ENCODE measurements at places on chromosomes 12 and 14. TPM values are rescaled to one million over a fixed set of nuclear protein-coding genes. Genes with fewer than 3 reads are reported as not detected.

- DNase-seq, result no peak
- no peaks in the 10 kb centered on the region for H3K27me3 ChIP-seq
- H3K36me3 ChIP-seq, result no peaks in the 10 kb centered on the region
- H3K27ac ChIP-seq, result no peak overlapping the region
Observed at GRCh38 chr14:51302295-51303030, 62.4 kb downstream of the TMX1 start.

Gene PFDN5
- 578 TPM for total RNA-seq

- H3K27ac ChIP-seq, result peak overlapping the region; percentile 37
- DNase-seq, result no peak
- H3K36me3 ChIP-seq, result peaks cover 27% of the 10 kb centered on the region
- H3K4me3 ChIP-seq, result peak overlapping the region; percentile 7
- no peaks in the 10 kb centered on the region for H3K27me3 ChIP-seq
Observed at GRCh38 chr14:89258728-89259273, 158.2 kb downstream of the FOXN3 start.

GRCh38 chr14:55102141-55102621, 26.9 kb upstream of the LGALS3 start:
- H3K27me3 ChIP-seq, result no peaks in the 10 kb centered on the region
- peak overlapping the region; percentile 87 for H3K27ac ChIP-seq
- peak; percentile 37 for DNase-seq
- peak overlapping the region; percentile 61 for H3K4me3 ChIP-seq
- no peaks in the 10 kb centered on the region for H3K36me3 ChIP-seq
- peaks cover 55% of the 10 kb centered on the region for H3K4me1 ChIP-seq

DNA sequence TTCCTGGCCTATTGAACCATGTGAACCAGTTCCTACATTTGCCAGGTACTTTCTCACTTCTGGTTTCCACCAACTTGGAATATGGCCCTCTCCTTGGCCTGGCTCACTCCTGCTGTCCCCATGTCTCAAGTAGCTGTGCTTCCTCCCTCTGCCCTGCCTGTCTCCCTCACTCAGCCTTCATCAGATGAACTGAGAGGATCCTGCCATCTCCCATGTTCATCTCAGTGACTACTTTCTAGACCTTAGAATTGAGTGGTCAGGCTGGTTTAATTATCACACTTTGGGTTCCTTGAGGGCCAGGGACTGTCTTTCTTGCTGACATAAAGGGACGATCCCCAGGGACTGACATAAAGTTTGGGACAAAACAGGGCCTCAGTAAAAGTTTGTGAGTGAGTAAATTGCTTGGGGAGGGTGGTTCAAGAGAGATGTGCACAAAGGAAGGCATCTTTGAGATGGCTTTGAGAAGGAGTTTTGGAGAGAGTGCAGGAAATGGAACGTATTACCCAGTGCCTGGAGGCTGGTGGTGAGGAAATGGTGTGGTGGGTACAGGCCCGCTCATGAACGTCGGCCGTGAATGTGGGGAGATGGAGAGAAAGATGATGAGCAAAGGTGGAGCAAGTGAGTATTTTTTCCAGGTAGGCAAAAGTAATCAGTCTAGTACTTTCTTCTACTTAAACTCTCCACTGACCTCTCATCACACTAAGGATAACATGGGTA, 20.8 kb downstream of the DYRK2 start:
- no peak overlapping the region for H3K4me3 ChIP-seq
- H3K4me1 ChIP-seq, result peaks cover 8% of the 10 kb centered on the region
- no peak for DNase-seq
- H3K27ac ChIP-seq, result peak overlapping the region; percentile 14
- H3K36me3 ChIP-seq, result peaks cover 32% of the 10 kb centered on the region
- no peaks in the 10 kb centered on the region for H3K27me3 ChIP-seq

Gene SMOC1
- not detected for total RNA-seq

GRCh38 chr12:103839609-103840461, 1.2 kb downstream of the NT5DC3 start:
- peak overlapping the region; percentile 84 for H3K27ac ChIP-seq
- no peaks in the 10 kb centered on the region for H3K27me3 ChIP-seq
- H3K36me3 ChIP-seq, result peaks cover 5% of the 10 kb centered on the region

DNA sequence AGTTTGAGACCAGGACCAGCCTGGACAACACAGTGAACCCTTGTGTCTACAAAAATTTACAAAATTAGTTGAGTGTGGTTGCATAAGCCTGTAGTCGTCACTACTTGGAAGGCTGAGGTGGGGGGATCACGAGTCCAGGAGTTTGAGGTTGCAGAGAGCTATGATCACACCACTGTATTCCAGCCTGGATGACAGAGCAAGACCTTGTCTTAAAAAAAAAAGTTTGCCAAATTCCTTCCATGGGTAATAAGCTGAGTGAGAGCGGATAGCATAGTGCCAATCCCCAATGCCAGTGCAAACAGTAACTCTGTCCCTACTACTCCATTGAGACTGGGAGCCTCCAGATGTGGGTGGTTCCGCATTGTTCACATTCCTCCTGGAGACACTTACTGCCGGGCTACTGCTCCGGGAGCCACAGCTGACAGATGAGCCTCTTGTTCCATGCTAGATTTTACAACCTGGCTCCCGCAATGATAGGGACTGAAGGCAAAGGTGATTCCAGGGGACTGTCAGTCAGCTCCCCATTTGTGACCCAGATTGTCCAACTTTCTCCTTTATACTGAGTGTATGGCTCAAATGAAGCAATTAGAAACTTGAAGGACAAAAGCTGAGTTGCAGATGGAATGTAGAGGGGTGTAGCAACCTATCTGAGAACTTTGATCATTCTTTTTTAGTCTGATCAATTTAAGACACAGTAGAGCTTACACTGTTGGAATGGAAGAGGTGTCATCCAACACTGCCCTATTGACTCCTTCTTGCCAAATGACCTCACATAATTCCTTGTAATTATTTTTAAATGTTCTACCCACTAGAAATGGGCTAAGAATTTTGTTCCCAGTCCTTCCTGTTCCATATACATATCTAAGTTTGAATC, 13.4 kb upstream of the FRMD6 start:
- H3K4me3 ChIP-seq, result no peak overlapping the region
- no peaks in the 10 kb centered on the region for H3K4me1 ChIP-seq
- DNase-seq, result no peak
- H3K36me3 ChIP-seq, result no peaks in the 10 kb centered on the region
- no peak overlapping the region for H3K27ac ChIP-seq

GRCh38 chr12:77189901-77190416, 124.6 kb upstream of the E2F7 start:
- H3K27me3 ChIP-seq, result peaks cover 2% of the 10 kb centered on the region
- DNase-seq, result no peak
- no peaks in the 10 kb centered on the region for H3K4me1 ChIP-seq
- no peaks in the 10 kb centered on the region for H3K36me3 ChIP-seq
- no peak overlapping the region for H3K27ac ChIP-seq

GRCh38 chr14:88552876-88553275, 1.9 kb downstream of the PTPN21 start:
- no peak for DNase-seq
- peaks cover 40% of the 10 kb centered on the region for H3K27me3 ChIP-seq
- H3K4me1 ChIP-seq, result peaks cover 16% of the 10 kb centered on the region
- no peak overlapping the region for H3K27ac ChIP-seq

GRCh38 chr14:22561661-22562579, 27.1 kb downstream of the DAD1 start:
- no peaks in the 10 kb centered on the region for H3K27me3 ChIP-seq
- no peak for DNase-seq
- peaks cover 94% of the 10 kb centered on the region for H3K4me1 ChIP-seq
- H3K36me3 ChIP-seq, result peaks cover 25% of the 10 kb centered on the region

DNA sequence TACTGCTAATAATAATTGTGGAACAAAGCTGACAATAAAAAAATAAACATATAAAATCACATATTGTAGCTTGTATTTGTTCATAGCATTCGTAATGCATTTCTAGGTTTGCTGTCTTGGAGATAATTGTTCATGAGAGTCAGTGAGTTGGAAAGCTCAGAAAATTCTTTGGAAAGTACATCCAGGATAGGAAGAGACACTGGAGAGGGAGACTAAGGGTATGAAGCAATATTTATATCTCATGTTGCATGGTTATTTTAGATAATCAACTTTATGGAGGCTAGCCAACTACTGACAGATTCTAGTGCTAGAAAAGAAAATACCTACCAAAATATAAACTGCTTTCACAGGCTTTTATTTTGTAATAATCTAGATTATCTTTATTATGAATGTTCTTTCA, 1095.2 kb downstream of the FSCB start:
- no peaks in the 10 kb centered on the region for H3K27me3 ChIP-seq
- H3K36me3 ChIP-seq, result no peaks in the 10 kb centered on the region
- no peak for DNase-seq

Gene FAM181A
- not detected for total RNA-seq

Gene ZNF891
- total RNA-seq, result 4.0 TPM

DNA sequence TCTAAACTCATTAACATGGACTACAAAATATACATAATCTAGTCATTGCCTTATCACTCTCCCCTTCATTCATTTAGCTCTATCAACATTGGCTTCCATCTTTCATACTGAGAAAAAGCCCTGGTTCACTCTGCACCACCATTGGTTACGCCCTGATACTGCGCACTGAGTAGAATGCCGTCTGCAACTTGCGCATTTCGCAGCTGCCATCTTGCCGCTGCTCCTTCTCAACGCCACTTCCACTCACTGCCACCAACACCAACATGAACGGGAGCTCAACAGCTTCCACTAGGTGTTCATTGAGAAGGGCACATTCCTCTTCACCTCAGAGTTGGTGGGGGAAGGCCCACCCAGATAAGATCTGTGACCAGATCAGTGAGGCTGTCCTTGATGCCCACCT, 71.3 kb downstream of the EEA1 start:
- no peak overlapping the region for H3K4me3 ChIP-seq
- no peaks in the 10 kb centered on the region for H3K4me1 ChIP-seq
- peaks cover 61% of the 10 kb centered on the region for H3K36me3 ChIP-seq
- H3K27me3 ChIP-seq, result no peaks in the 10 kb centered on the region
- H3K27ac ChIP-seq, result no peak overlapping the region

Gene FOXN4
- total RNA-seq, result not detected

Gene CD4
- 0.22 TPM for total RNA-seq

DNA sequence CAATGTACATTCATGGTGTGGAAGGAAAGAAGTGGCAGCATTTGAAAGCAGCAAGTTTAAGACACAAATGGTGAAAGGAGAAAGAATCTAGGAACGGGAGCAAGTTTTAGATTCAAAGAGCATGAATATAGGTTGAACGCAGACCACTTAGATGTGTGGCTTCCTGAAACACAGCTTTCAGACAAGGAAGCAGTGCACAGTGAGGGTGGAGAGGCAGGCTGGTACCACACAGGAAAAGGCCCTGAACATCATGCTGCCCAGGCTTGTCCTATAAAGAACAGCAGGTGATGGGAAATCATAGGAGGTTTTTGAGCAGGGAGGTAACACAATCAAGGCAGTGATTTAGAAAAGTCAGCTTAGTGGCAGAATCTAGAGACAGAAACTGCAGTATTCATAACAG, 35.6 kb downstream of the GNS start:
- no peaks in the 10 kb centered on the region for H3K4me1 ChIP-seq
- DNase-seq, result no peak
- H3K27ac ChIP-seq, result no peak overlapping the region
- H3K27me3 ChIP-seq, result no peaks in the 10 kb centered on the region
- H3K36me3 ChIP-seq, result peaks cover 68% of the 10 kb centered on the region
- no peak overlapping the region for H3K4me3 ChIP-seq

DNA sequence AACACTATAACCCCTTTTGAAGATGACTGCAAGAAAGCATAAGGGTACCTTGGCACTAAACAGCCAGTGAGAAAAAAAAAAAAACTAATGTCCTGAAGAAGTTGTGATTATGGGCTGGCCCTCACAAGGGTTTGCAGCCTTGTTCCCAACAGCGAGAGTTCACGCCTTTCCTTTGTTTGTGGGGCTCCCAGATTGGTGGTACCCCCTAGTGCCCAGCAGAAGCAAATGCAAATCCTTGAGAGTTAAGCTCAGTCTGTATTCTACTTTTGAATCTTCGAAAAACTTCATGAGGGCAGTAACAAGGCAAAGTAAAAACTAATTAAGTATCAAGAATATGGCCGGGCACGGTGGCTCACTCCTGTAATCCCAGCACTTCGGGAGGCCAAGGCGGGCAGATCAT, 238.9 kb upstream of the LMO3 start:
- no peaks in the 10 kb centered on the region for H3K27me3 ChIP-seq
- H3K4me3 ChIP-seq, result no peak overlapping the region
- H3K36me3 ChIP-seq, result no peaks in the 10 kb centered on the region
- no peak overlapping the region for H3K27ac ChIP-seq

DNA sequence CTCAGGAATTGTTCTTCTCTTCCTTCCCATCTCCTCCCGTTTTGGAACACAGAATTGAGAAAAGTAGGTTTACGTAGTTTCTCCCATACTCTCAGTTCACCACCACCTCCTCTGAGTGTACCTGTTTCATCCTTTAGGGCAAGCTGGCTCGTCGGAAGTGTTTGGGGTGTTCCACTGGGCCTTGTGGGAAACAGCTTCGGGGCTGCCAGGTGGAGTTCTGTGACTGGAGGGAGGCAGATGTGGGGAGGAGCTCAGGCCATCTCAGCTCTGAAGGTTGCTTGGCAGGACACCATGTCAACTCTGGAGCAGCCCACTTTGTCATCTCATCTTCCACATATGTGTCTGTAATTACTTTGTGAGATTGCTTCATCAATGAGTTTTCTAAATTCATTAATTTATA, 53.5 kb upstream of the RD3L start:
- no peak for DNase-seq
- no peak overlapping the region for H3K4me3 ChIP-seq
- no peaks in the 10 kb centered on the region for H3K36me3 ChIP-seq
- peaks cover 8% of the 10 kb centered on the region for H3K27me3 ChIP-seq

Gene KLRC4
- not detected for total RNA-seq

DNA sequence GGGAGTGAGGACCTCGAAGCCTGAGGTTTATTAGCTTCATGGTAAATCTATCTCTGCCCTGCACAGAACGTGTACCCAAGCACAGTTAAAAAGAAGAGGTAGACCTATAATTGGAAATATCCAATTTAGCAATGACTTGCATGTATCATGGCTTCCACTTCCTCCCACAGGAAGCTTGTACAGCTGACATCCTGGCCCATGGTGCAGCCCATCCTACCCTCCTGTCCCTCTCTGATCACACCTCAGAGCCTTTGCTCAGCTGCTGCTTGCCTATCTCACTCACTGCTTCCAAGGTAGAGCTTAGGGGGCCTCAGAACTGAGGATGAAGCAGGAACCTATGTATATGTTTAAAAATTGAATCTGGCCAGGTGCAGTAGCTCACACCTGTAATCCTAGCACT, 4.3 kb upstream of the BCDIN3D start:
- DNase-seq, result no peak
- H3K27me3 ChIP-seq, result peaks cover 31% of the 10 kb centered on the region
- H3K4me1 ChIP-seq, result peaks cover 17% of the 10 kb centered on the region
- H3K4me3 ChIP-seq, result no peak overlapping the region

Gene KRT74
- not detected for total RNA-seq

- peaks cover 47% of the 10 kb centered on the region for H3K4me1 ChIP-seq
- DNase-seq, result no peak
- no peaks in the 10 kb centered on the region for H3K27me3 ChIP-seq
- no peak overlapping the region for H3K4me3 ChIP-seq
Observed at GRCh38 chr12:50614167-50614759, 109.5 kb downstream of the DIP2B start.

Gene PNMA1
- 22.2 TPM for total RNA-seq

Gene HOXC12
- total RNA-seq, result not detected

Gene COL2A1
- total RNA-seq, result not detected

All from activated B cell treated with CpG ODN at 0.5 μM for 24 hours (primary cell).